ENCODE measurements at places on chromosomes 2 and 18.

DNA sequence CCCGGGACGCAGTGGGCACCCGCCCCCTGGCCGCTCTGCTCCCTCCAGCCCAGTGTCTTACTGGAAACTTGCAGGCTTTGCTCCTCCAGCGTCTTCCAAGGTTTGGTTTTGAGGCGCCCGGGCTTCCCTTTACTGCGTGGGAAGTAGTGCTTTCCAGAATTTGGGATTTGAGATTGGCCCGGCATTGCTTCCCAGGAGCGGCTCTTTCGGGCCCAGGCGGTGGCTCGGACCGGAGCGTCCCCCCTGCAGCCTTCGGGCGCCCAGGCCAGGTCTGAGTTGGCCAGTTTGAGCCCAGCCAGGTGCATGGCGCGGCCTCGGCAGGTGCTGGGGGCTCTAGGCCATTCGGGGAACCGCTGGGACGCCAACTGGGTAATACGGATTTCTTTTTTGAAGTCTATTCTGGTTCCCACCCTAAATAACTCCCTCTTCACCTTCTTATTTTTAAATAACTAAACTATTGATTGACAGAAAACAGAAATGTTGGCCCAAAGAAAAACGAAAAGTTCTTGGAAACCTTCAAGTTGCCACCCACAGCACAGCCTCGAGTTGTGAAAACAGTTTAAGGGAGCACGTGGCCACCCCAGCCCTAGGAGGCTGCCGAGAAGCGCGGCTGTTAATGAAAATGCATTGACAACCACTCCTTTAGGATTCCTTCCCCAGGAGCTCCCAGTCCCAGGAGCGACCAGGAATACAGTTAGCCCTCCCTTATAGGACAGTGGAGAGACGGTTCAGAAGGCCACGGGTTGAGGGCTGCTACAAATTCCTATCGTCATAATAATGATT lies 766 bp downstream of the SNTG2 start:
- no peak for DNase-seq

- DNase-seq = no peak
Measured at GRCh38 chr2:106233350-106233706, 39.2 kb upstream of the UXS1 start.

DNA sequence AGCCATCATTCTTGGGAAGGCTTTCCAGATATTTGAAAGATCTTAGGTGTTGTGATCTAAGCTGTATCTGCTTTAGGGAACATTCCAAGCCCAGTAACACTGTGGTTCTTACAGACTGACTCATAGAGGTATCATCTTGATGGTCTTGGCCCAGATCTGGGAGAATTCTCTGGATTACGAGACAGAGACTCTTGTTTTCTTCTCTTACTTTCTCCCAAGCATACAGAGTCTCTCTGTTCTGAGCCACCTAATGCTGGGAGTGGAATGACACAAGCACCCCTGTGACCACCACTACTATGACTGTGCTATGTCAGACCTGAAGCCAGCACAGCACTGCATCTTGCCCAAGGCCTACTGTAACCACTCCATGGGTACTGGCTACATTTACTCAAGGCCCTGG lies 81.0 kb upstream of the EPAS1 start:
- no peak for DNase-seq

DNA sequence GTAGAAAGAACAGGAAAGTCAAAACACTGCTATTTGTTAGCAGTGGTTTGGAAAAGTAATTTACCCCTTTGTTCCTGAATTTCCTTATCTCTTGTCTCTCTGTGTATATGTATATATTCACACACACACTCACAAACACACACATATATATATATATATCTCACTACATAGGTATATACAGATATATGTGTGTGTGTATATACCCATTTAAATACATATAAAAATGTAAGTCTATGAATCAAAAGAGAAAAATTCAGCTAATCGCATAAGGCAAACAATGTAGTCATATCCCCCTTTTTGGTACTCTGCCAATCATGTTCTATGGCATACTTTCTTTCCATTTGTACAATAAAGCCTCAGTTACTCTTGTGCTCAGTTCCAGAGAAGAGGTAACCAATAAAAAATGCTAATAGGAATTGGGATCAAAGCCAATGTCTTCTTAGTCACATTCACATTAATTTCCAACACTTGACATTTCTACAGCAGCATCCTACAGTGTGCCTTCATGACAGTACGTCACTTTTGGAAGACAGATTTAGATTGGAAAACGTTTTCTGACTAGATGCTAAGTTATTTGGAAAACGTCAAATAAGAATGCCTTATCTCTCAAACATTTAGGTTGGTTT lies 94.6 kb downstream of the MC4R start:
- no peak for DNase-seq

GRCh38 chr18:50494569-50494968 lies 65.3 kb upstream of the MAPK4 start:
- no peak for DNase-seq

DNA sequence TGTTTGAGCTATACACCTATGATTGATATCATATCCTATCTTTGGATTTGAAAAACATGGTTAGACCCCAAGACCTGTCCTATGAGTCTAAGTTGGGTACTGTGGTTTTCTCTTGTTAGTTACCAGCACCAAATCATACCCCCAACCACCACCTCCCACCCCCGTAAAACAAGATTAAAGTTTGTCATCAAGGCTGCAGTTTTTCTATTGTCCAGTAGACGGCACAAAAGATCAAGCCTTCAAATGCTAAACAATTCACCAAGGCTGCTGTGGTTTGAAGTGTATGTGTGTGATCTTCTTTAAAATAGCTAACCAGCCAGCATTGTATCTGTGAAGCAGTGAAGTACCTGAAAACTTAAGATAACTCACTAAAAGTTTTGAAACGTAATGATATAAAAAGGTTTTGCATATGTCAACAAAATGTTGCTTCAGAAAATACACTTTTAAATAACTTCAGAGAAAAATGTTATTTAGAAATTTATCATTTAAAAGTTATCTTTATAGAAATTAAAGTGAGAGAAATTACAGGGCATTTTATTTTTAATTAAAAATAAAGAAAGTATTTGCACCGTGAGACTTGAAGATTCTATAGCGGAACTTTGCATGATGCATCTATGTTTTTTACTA lies 5.8 kb upstream of the MEIS1 start:
- no peak for DNase-seq

- no peak for DNase-seq
Measured at GRCh38 chr18:70382017-70382416, 93.2 kb downstream of the SOCS6 start.

- no peak for DNase-seq
Measured at GRCh38 chr2:168434146-168434545, 21.9 kb upstream of the CERS6 start.

GRCh38 chr18:37254236-37254754 lies 311.3 kb downstream of the CELF4 start:
- DNase-seq = peak; percentile 16

DNA sequence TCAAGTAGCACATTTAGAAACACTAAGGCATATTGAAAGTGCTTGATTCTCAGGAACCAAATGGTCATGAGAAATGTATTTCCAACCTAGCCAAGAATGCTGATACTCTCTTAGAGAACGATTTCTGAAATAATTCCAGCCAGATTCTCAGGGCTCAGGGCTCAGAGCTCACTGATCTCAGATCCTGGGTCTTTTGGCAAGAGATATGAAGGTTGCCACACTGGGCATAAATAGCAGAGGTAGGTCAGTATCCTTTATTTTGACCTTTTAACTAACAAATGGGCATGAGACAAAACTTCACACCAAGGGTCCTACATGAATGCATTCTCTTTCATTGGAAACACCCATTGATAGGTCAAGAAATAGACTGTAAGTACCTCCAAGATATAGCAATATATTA lies 364.1 kb downstream of the ALK start:
- DNase-seq = no peak

- DNase-seq = no peak
Measured at GRCh38 chr2:21267232-21267835, 143.6 kb downstream of the TDRD15 start.

GRCh38 chr2:193980599-193980998 lies 1676.4 kb upstream of the SLC39A10 start:
- no peak for DNase-seq

- DNase-seq = no peak
Measured at GRCh38 chr2:239321596-239322415, 79.0 kb downstream of the HDAC4 start.

- DNase-seq = no peak
Measured at GRCh38 chr2:160376576-160376975, 117.0 kb downstream of the RBMS1 start.

DNA sequence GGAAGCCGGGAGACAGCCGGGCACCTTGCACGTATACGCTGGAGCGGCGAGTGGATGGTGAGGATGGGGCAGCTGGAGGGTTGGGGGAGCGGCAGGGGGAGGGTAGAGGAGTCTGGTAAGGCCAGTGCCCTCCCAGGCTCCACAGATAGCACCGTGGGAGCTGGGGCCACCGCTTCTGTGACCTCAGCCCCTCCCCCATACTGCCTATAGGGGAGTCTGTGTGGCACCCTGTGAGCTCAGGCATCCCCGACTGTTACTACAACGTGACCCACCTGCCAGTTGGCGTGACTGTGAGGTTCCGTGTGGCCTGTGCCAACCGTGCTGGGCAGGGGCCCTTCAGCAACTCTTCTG lies 9.9 kb upstream of the GMPPA start:
- DNase-seq = no peak

- no peak for DNase-seq
Measured at GRCh38 chr2:98507891-98508708, 63.4 kb downstream of the INPP4A start.

DNA sequence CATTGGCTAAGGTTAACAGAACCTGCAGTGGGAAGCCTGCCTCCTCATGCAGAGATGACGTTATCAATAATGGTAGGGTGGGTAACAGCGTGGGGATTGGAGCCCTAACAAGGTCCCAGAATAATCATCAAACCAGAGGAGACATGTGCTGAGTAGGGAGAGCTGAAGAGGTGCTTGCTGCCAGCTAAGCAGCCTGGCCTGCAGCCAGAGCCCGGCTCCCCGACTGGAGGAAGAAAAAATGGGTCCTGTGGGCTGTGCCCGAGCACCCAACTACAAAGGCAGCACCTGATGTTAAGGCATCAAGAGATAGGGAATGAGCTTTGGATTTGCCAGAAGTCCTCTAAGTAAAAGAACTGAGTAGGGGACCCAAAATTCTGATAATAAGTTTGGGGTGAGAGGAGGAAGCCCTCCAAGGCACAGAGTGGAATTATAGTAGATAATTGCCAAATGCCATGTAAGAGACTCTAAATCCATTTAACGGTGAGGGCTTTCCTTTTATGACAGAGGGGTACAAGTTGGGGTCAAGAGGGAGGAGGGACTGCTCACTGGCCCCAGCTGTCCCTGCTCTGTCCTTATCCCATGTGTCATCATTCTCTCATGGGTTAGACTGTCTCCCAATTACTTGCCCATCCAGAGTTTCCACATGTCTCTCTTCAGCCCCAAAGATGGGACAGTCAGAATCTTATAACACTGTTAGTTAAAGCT lies 156.1 kb downstream of the ANTXR1 start:
- DNase-seq = no peak

DNA sequence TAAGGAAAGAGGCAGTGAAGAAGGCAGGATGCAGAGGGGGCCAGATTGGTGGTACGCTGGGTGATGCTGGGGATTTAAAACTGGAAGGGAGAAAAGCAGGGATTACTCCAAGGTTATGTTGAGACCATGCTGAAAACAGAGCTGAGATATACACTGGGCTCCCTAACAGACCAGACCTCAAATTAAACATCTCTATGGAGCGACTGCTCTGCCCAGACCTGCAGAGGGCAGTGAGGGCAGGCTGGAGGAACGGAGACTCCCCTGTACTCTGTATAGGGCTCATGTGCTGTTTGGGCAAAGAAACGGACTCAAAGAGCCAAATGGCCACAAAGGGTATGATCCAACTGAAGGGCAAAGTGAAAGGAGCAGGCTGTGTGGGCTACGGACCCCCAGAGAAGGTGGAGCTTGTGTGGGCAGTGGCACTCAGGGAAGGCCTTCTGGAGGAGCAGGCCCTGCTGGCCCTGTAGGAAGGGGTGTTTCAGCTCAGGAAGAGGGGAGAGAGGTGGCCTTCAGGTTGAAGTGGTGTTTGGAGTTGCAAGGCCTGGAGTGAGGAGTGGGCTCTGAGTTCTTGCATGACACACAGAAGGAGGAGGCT lies 4.8 kb upstream of the CELF4 start:
- DNase-seq = no peak

- no peak for DNase-seq
Measured at GRCh38 chr2:170005702-170006101, 172.2 kb upstream of the MYO3B start.

GRCh38 chr2:109330056-109330455 lies 201.1 kb downstream of the SH3RF3 start:
- no peak for DNase-seq

DNA sequence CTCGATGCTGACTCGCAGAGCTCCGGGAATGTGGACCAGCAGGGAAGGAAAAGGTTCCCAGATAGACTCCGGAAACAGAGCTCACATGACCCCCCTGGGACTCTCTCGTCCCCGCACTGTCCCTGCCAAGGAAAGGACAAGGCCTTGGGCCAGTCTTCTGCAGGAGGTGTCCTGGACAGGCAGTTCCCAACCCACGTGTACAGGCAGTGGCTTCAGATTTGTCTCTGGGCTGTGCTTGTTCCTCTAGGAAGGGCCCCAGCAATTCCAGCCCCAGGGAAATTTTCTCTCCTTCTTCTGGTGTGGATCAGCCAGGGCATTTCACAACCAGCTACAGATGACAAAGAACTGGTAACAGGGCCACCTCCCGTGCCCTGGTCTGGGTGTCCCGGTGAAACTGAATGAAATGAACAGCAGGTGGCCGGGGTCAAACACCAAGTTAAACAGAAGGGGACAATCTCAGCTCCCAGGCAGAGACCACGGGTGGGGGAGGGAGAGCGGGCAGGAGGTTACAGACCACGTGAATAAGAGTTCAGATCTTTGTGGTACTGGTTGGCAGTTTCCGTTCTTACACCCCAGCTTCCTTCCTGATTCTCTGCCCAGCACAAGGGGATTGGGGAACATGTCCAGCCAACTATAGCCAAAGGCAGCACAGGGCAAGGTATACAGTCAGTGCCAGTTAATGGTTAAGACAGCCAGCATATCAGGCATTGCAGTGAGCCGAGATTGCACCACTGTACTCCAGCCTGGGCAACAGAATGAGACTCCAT lies 52.2 kb upstream of the CAB39 start:
- DNase-seq = no peak

GRCh38 chr2:36858551-36859365 lies 107.6 kb downstream of the STRN start:
- DNase-seq = no peak

- no peak for DNase-seq
Measured at GRCh38 chr2:119198240-119198840, 25.3 kb upstream of the STEAP3 start.

DNA sequence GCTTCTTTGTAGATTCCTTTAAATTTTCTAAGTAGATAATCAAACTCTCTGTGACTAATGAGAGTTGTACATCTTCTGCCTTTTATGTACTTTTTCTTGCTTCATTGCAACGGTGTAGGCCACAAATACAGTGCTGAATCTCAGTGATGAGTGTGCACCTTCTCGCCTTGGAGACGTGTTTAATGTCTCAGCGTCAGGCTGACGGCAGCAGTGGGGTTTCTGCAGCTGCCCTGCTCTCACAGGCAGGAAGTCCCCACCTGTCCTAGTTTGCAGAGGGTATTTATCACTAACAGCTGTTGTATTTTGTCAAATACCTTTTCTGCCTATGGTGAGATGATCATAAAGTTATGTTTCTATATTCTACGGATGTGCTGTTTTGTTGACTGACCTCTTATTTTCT lies 13.3 kb downstream of the AGXT start:
- no peak for DNase-seq

- DNase-seq = no peak
Measured at GRCh38 chr18:51543658-51544155, 346.2 kb upstream of the MEX3C start.

- DNase-seq = no peak
Measured at GRCh38 chr2:172555272-172555521, 693 bp upstream of the PDK1 start.

- no peak for DNase-seq
Measured at GRCh38 chr2:108641756-108642155, 77.5 kb upstream of the RANBP2 start.

Data from left hindlimb (tissue), 1 donor.